T47D (cell line): ENCODE measurements at places on chromosomes 11 and 22.

DNA sequence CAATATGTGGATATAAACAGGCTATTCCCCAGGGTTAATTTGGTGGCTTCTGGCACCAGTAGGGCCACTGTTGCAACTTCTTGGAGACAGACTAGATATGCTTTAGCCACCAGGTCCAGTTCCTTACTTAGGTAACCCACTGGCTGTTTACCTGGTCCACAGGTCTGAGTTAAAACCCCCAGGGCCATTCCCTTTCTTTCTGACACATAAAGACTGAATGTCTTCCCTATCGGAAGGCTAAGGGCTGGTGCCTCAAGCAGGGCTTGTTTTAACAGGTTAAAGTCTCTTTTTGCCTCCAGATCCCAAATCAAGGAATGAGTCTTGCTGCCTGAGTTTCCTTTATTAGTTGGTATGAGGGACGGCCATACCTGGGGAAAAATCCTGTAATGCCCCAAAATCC is 1052.7 kb upstream of the CNTN5 start:
- no peak for DNase-seq

DNA sequence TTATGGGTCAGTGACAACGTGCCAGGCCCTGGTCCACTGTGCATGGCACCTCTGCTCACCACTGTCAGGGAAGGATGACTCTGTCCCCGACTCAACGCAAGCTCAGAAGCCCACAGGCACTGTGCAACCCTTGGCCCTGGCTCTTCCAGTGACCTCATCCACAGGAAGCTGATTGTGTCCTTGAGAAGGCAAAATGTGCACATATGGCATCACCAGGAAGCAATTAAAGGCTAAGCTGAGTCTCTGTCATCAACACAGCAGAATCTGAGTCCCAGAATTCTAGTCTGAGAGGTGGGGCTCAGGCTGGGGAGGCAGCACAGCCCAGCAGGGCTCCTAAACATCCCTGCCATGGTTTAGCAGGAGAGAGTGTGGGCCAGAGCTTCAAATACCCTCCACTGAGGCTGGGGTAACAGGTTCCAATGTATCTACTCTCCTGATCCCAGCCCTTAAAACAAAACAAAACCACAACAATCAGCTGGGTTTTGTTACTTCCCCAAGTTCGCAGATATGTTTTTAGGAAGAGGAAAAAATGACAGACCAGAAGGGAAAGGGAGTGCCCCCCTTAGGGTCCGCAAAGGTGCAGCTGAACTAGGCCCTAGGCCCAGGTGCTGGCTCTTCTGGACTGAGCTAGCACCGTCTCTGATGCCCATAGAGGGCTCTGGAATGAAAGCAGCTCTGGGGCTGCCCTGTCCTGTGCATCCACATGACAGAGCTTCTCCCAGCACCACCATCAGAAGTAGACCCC is 33.5 kb upstream of the GNAZ start:
- DNase-seq = no peak

GRCh38 chr11:57340039-57340615 is 2.0 kb downstream of the P2RX3 start:
- DNase-seq = peak; percentile 45

GRCh38 chr11:134034496-134035381 is 34.1 kb upstream of the JAM3 start:
- no peak for DNase-seq

- DNase-seq = no peak
Observed at GRCh38 chr22:30452861-30453260, 19.0 kb downstream of the SEC14L3 start.

GRCh38 chr22:41021613-41022454 is 70.6 kb upstream of the EP300 start:
- DNase-seq = peak; percentile 64

DNA sequence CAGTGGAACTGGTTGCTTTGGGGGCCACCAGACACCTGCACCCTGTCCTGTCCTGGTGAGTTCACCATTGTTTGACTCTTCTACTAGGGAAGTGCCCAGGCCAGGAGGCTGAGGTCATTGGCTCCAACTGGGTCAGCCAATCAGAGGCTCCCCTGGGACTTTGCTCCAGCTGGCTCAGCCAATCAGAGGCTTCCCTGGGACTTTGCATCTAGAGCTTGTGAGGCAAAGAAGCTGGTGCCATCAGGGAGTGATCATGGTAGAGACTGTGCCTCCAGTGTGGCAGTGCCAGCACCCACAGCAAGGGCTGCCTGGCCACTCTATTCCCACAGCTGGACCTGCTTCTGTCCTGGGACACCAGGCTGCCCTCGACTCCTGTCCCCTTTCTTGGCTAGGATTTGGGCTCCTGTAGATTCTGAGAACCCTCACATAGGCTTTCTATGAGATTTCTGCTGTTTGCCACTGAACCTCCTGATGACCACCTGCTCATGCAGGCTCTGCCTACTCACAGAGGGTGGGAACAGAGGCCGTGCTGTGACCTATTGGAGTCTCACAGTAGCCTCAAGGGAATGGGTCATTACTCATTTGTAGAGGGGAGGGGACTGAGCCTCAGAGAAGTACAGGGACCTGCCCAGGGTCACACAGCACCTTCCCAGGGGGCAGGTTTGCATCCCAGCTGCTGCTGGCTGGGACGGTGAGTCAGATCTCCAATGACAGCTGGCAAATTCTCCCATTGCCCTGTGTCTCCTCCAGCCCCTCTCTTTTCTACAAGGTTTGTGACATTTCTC is 59.2 kb upstream of the SHISAL1 start:
- DNase-seq = no peak

- no peak for DNase-seq
Observed at GRCh38 chr22:44920183-44920582, 89.6 kb downstream of the PHF21B start.
